Fibroblast of the aortic adventitia (primary cell): ENCODE measurements at places on chromosomes 12 and 14. TPM values are rescaled to one million over a fixed set of nuclear protein-coding genes. Genes with fewer than 3 reads are reported as not detected.

Gene PLA2G1B
- not detected in 2 replicates for total RNA-seq

Gene BCAT1
- total RNA-seq = 186 and 453 TPM in 2 replicates

Gene ZC2HC1C
- 0.90 and 1.6 TPM in 2 replicates for total RNA-seq

Gene GPR65
- total RNA-seq = 0.09 TPM in 1 of 2 replicates, not detected in the other

Gene DDN
- 0.08 and 0.09 TPM in 2 replicates for total RNA-seq

Gene ENDOU
- total RNA-seq = 0.36 TPM in 1 of 2 replicates, not detected in the other

Gene P2RX2
- total RNA-seq = not detected in 2 replicates

Gene CISTR
- not detected in 2 replicates for total RNA-seq

Gene RNU4-1
- total RNA-seq = under 0.01 TPM in 2 replicates

Gene KIF26A
- total RNA-seq = under 0.01 TPM in 1 of 2 replicates, not detected in the other

Gene KRT79
- total RNA-seq = not detected in 2 replicates

Gene LAG3
- total RNA-seq = 0.16 TPM in 1 of 2 replicates, not detected in the other

Gene NPAS3
- 0.36 and 0.65 TPM in 2 replicates for total RNA-seq

Gene TAS2R8
- 0.45 TPM in 1 of 2 replicates, not detected in the other for total RNA-seq

Gene KCNA1
- 0.18 and 0.41 TPM in 2 replicates for total RNA-seq

Gene FOXG1
- 0.63 TPM in 1 of 2 replicates, not detected in the other for total RNA-seq

Gene HPD
- 1.1 and 1.8 TPM in 2 replicates for total RNA-seq

Gene KRT8
- 5.4 and 15.4 TPM in 2 replicates for total RNA-seq

Gene SERPINA1
- not detected in 2 replicates for total RNA-seq

Gene GPR132
- 0.09 and 0.16 TPM in 2 replicates for total RNA-seq

Gene MAP4K5
- total RNA-seq = 92.1 and 101 TPM in 2 replicates

Gene OTX2
- not detected in 2 replicates for total RNA-seq

Gene KRT71
- total RNA-seq = not detected in 2 replicates

Gene RGS6
- not detected in 2 replicates for total RNA-seq

Gene PTGDR
- total RNA-seq = 1.8 and 2.5 TPM in 2 replicates

Gene CLEC7A
- total RNA-seq = not detected in 2 replicates

Gene CCDC177
- total RNA-seq = not detected in 2 replicates

Gene PRR4
- 3.4 and 7.1 TPM in 2 replicates for total RNA-seq

Gene LALBA
- not detected in 2 replicates for total RNA-seq

Gene KCNMB4
- 2.0 TPM in 2 replicates for total RNA-seq

Gene HOXC5
- 0.18 and 1.8 TPM in 2 replicates for total RNA-seq

Gene NRL
- 0.90 and 4.1 TPM in 2 replicates for total RNA-seq

Gene OR6C70
- total RNA-seq = not detected in 2 replicates

Gene POLR3B
- total RNA-seq = 11.1 and 18.5 TPM in 2 replicates

Gene PPFIA2
- total RNA-seq = 0.74 and 4.9 TPM in 2 replicates

Gene HIF1A
- total RNA-seq = 258 and 553 TPM in 2 replicates

Gene HAL
- total RNA-seq = 0.09 and 2.2 TPM in 2 replicates

Gene FAM186B
- 0.45 and 2.7 TPM in 2 replicates for total RNA-seq
